Stromal cell of bone marrow (primary cell): ENCODE measurements at places on chromosomes 5 and 9.

GRCh38 chr5:146527785-146528184 lies 11.8 kb upstream of the GPR151 start:
- no peak for DNase-seq

- DNase-seq = peak; percentile 90
Observed at GRCh38 chr9:35161713-35162604, at the start of gene UNC13B. TSS of gene UNC13B (plus strand) at chr9:35162009. CDS start at chr9:35162284, 275 bp downstream.

DNA sequence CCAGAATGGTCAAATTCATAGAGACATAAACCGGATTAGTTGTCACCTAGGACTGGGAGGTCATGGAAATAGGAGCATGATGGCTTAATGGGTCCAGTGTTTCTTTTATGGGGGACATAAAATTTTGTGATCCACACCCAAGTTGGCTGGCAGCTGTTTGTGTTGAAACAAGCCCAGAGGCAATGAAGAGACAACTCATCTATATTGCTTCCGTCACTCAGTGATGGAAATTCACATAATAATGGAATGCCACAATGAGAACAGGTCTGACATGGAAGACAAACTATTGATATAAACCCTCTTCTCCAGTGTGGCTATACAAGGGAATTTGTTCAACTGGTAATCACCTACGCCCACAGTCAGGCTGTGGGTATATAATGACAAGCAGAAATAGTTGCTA lies 173.2 kb downstream of the GNA14 start:
- DNase-seq = no peak

GRCh38 chr5:108747774-108748400 lies at the start of gene FER:
TSS of gene FER (plus strand) at chr5:108747897. CDS start at chr5:108798183, 50,286 bp downstream.
- peak; percentile 48 for DNase-seq

- DNase-seq = no peak
Observed at GRCh38 chr5:95068289-95068910, 216.5 kb downstream of the MCTP1 start.

DNA sequence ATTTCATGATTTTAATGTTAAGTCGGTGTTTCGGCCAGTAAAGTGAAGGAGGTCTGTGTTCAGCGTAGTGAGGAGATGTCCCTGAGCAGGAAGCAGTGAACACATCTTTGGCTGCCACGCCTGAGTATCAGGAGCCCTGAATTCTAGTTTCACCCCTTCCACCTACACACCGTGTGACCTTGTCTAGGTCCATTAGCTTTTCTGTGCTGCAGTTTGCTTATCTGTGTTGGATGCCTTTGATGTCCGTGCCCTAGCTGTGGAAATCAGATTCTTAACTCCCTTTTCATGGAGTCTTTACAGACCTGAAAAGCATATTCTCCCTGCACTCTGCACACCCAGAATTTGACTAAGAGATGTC lies 601 bp downstream of the FBXO38 start:
- DNase-seq = no peak

DNA sequence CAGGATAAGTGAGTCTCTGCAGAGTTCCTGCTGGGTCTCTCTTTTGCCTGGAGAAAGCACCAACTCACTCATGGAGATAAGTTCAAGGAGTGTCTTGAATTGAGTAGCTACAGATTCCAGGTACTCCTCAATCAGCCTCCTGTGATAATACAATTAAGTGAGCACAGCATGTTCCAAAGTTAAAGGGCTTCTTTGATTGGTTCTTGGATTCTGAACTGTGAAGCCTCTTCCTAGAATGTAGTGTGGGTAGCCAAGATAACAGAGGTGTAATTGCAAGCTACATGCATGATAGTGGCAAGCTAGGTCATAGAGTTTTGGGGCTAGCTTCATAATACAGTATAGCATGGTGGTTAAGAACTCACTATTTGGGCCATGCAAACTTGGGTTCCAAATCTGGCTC lies 23.2 kb upstream of the CARNMT1 start:
- no peak for DNase-seq

DNA sequence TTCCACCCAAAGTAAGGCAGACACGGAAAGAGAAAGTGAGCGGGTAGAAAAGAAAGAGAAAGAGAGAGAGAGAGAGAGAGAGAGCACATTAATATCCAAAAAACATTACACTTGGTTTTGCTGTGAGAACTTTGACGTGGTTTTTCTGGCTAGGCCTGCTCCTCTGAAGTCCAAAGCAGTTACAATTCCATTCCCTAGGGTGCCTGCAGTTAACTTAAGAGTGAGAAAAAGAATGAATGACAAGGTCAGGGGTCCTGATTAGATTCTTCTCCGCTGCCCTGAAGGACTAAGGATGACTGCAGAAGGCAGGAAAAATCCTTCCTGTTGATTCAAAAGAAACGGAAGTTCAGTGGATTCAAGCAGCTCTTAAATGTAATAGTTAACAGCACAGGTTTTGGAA lies 589.8 kb downstream of the PRELID2 start:
- peak; percentile 43 for DNase-seq

DNA sequence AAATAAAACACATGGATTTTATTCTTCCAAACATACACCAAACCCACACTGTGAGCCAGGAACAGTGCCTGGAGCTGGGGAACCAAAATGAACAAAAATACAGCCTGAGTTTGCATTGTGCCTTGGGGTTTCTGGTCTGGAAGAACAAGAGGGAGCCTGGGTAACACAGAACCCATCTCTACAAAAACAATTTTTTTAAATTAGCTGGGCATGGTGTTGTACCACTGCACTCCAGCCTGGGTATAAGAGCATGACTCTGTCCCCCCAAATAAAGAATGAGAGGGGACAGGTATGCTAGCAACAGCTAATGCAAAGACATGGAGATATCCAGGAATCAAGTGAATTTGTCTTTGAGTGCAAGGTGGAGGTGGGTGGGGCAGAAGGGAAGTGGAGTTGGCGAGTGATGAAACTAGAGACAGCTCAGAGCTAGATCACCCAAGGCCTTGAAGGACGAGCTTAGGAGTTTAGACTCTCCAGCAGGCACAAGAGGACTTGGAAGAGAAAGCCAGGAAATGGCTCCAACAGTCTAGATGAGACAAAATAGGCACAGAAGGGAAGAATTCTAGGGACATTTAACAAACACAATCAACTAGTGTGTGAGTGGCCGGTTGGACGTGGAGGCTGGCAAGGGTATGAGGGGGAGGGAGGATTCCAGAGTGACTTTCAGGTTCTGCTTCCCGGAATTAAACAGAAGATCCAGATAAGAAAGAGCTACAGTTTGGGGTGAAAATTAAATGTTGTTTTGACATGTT lies 47.4 kb downstream of the FNBP1 start:
- no peak for DNase-seq

- DNase-seq = no peak
Observed at GRCh38 chr5:144254552-144254951, 83.9 kb downstream of the KCTD16 start.
